Breast epithelium (tissue), 4 donors: ENCODE measurements at places on chromosomes 13 and 19. TPM values are rescaled to one million over a fixed set of nuclear protein-coding genes. Genes with fewer than 3 reads are reported as not detected.

TMEM161A gene
- 13.8 TPM for total RNA-seq

DNA sequence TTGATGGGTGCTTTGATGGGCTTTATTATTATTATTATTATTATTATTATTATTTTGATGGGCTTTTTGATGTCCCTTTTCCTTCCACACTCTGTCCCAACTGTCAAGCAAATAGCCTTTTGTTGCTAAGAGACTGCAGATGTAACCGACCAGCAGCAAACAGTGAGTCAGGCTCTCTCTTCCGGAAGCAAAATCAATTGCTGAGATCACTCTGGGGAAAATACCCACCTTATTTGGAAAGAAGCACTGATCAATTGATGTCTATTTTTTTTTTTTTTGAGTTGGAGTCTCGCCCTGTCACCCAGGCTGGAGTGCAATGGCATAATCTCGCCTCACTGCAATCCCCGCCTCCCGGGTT, 2.9 kb downstream of the LDLR start:
- DNase-seq, result no peak

ZSCAN1 gene
- total RNA-seq, result not detected

FCHO1 gene
- total RNA-seq, result 2.9 TPM

DNA sequence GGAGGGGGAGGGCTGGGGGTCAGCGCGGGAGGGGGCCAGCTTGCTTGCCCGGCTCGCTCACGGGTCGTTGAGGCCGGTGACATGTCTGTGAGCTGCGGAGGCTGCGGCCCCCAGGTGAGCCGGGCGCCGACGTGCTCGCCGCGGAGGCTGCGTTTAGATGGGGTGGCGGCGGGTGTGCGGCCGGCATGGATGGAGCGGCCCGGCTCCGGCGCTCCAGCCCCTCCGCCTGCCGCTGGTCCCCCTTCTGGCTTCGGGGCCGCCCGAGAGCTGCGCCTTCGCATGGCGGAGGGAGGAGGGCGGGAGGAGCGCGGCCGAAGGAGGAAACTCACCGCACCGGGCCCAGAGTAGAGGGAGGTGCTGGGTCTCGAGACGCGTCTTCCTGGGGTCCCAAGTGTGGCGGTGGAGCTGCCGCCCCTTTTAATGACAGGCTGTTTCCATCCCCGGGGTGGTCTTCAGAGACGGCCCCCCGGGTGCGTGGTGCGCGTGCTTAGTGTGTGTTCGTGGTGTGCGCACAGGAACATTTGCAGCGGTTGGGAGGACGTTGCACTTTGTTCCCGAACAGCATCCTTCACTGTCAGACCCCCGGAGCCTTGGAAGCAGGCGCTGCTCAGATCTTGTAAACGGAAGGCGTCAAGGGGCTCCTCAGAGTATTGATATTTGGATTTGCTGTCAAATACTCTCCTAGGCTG, at the start of gene AKAP11:
Gene AKAP11 (plus strand): TSS at position 38 of the 689 bp plus-strand sequence. CDS start 14,197 bp downstream, outside the sequence.
- DNase-seq, result peak; percentile 26

DNA sequence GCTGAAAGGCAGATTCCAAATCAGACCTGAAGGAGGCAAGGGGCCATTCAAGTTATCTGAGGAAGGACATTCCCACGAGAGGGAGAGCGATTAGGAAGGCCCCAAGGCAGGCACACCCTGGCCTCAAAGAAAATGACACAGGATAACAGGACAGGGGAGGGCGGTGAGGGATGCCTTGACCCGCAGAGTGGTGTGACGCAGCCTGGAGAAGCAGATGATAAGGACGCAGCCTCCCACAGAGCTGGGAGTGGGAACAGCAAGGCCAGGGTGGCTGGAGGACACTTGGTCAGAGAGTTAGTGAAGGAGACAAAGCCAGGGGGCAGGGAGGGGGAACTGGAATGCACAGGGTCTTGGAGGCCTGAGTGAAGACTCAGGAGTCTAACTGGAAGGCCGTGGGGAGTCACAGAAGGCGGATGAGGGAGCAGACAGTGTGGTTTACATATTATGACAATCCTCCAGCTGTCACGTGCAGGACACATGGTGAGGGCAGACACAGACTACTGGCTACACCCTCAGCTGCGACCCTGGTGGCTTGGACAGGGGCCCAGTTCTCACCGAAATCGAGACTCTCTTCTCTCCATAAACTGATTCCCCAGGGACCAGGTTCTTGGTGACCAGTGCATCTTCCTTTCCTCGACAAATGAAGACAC, 5.8 kb upstream of the DYRK1B start:
- DNase-seq, result no peak

CYP2S1 gene
- 2.0 TPM for total RNA-seq

DNA sequence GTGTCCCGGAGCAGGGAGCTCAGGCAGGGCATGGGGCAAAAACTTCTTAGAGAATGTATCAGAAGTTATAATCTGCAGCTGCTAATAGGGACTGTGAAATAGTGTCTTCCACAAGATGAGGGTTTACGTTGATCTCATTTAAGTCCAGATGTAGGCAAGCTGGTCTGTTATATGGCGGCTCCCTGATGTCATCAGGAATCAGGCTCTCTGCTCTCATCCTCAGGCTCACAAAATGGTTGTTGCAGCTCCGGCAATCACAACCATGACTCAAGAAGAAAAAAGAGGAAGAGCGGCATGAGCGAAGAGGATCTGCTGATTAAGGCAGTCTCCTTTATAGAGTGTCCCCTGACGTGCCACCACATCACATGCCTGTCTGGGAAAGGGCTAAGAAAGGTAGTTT, 191.3 kb downstream of the KLF5 start:
- DNase-seq, result no peak

GRCh38 chr13:93345024-93345423, 118.4 kb downstream of the GPC6 start:
- no peak for DNase-seq

DNA sequence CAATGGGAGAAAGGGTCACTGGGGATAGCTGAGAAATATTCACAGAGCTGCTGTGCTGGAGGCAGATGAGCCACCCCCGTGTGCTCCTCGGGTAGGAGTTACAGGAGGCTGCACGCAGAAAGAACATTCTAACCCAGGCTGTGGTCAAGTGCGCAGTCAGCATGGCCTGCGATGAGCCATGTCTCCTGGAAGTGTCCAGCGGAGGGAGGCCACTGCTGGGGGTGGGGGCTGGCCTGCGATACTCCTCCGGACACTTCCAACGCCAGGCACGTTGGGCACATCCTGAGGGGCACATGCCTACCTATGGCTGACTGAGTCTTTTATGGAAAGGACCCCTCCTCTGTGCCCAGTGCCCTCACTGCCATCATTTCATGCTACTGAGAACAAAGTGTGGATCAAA, 55.9 kb downstream of the RAB20 start:
- DNase-seq, result no peak

- no peak for DNase-seq
Observed at GRCh38 chr13:26310470-26310869, 56.5 kb downstream of the CDK8 start.

GRCh38 chr13:76163761-76164160, 527.6 kb downstream of the LMO7 start:
- no peak for DNase-seq

- no peak for DNase-seq
Observed at GRCh38 chr19:16605115-16605514, 22.9 kb downstream of the MED26 start.

CYP2A6 gene
- total RNA-seq, result not detected

GRCh38 chr19:40229926-40230417, 3.5 kb upstream of the CCNP start:
- DNase-seq, result no peak

DNA sequence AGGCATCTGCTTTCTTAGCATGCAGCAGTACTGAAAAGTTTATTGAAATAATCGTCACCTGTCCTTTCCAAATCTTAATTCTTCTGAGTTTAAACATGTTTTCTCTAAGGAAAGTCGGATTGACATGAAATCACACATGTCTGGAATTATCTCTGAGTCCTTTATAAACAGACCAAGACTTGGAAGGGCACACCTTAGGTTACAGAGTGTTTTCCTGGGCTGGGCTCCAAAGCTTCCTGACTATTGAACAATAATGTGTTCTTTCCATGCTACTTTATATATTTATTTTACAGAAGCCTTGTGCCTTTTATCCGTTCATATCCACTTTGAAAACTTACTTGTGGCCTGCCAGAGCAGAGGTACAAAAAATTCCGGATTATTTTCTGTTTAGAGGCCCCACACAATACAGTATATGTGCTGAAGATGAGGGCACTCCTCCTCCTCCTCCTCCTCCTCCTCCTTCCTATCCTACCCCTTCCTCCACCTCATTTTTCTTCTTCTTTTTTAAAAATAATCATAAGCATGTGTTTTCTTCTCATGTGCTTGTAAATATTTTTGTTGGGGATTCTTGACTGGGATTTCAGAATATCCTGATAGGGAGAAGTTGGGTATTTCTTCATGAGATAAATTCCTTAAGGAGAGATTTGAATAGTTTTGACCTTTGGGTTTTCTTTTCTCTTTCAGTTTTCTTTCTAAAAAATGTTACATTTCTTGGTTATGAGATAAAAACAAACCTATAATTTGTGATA, 52.3 kb downstream of the LRCH1 start:
- DNase-seq, result no peak

LGI4 gene
- total RNA-seq, result 5.3 TPM

GRCh38 chr19:45883881-45884681, 1.9 kb downstream of the IRF2BP1 start:
- no peak for DNase-seq

TPRX2 gene
- total RNA-seq, result not detected

DNA sequence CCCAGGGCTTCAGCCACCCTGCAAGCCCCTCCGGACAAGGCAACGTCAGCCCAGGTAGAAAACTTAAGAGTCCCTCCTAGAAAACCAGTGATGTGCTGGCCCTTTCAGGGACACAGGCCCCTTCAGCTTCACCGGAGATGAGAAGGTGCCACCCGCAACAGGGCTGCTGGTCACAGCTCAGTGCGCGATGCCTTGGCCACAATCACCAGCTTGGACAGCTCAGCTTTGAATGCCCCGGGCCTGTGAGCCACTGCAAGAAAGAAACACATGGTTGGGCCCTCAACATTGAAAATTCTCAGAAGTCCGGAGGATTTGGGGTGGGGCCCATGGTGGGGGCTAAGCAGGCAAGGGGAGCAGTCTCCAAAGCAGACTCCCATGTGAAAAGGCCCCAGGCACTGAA, 12.3 kb downstream of the MYDGF start:
- no peak for DNase-seq

AMH gene
- total RNA-seq, result not detected

PLK5 gene
- 0.98 TPM for total RNA-seq

OR10H4 gene
- total RNA-seq, result not detected

DNA sequence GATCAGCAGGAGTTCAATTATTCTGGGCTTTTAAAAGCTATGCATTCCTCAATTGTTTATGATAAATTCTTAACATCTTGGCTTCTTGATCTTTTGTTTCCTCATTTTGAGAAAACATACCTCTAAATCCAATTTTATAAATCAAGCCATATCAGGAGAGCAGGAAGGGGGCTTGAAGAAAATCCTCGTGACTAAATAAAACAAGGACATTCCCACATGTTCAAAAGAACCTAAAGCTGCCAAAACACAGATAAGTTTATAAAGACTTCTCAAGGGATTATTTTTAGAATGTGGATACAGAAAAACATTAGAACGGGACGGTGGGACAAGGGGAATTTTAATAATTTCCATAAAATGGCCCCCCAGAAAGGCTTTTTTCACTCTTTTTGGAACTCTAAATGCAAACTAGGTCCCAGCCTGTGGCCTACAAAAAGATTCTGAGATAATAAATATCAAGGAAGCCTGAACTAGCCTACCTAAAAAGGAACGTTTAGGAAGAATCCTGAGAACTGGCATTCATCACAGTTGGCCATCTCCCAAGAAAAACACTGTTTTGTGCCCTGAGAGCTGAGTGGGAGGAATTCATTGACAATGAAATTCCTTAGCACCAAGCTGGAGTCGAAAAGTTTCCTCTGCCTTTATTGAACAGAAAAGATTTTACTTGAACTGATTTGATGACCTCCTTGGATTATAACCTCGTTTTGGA, 30.1 kb downstream of the ZAR1L start:
- peak; percentile 77 for DNase-seq

ANKRD10 gene
- total RNA-seq, result 133 TPM

- DNase-seq, result no peak
Observed at GRCh38 chr19:14113762-14114414, 3.7 kb downstream of the PRKACA start.

- DNase-seq, result no peak
Observed at GRCh38 chr13:37448153-37448552, 150.4 kb downstream of the POSTN start.

- DNase-seq, result no peak
Observed at GRCh38 chr13:33745370-33746324, 72.3 kb upstream of the RFC3 start.

- no peak for DNase-seq
Observed at GRCh38 chr13:102972191-102972590, 94.0 kb downstream of the SLC10A2 start.

CDC37 gene
- total RNA-seq, result 141 TPM

- no peak for DNase-seq
Observed at GRCh38 chr13:30569901-30570576, 47.7 kb upstream of the USPL1 start.

ZNF112 gene
- total RNA-seq, result 13.0 TPM

DNA sequence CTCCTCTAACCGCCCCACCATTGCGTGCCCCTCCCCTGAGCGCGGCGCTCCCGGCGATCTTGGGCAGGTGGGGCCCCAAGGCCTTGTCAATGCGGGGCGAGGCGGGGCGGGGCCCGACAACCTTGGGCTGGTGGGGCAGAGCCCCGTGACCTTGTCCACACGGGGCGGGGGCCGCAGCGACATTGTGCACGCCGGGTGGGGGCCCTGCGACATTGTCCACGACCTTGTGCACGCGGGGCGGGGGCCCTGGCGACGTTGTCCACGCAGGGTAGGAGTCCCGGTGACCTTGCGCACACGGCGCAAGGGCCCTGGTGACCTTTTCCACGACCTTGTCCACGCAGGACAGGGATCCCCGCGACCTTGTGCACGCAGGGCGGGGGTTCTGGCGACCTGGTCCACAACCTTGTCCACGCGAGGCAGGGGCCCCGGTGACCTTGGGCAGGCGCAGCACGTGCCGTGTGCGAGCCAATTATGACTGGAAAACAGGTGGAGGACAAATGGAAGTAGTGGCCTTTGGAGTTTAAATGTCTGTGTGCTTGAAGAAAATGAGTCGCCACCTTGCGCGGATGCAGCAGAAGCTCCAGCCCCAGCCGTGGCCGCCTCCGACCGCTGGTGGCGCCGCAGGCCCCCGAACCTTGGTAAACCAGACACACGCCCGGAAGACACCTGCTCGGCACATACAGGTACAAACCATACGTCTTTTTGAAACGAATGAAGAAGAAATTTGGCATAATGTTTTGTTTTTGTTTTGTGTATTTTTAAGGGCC, 62.6 kb downstream of the LATS2 start:
- DNase-seq, result no peak

- DNase-seq, result no peak
Observed at GRCh38 chr13:31864307-31864706, 125.0 kb downstream of the RXFP2 start.

DNA sequence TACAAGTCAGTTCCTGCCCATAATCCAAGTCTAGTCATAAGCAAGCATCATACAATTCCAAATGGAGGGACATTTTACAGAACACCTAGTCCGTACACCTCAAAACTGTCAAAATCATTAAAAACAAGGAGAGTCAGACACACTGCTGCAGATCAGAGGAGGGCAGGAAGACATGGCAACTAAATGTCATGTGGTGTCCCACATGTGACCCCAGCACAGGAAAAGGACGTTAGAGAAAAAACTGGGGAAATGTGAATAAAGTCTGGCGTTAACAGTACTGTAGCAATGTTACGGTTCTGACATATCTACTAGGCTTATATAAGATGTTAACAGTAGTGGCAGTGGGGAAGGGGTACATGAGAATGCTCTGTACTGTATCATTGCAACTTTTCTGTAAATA, 2.3 kb downstream of the ZSCAN5A start:
- no peak for DNase-seq

CEACAM21 gene
- 0.66 TPM for total RNA-seq

ERCC2 gene
- 6.4 TPM for total RNA-seq

- DNase-seq, result no peak
Observed at GRCh38 chr13:66440938-66441337, 789.2 kb downstream of the PCDH9 start.
